B cell (primary cell): ENCODE measurements at places on chromosomes 3 and 15. TPM values are rescaled to one million over a fixed set of nuclear protein-coding genes. Genes with fewer than 3 reads are reported as not detected.

GRCh38 chr15:99305761-99306505, 54.7 kb downstream of the LRRC28 start:
- no peak for DNase-seq

GRCh38 chr3:134911586-134912548, 116.8 kb downstream of the EPHB1 start:
- no peak for DNase-seq

GRCh38 chr3:54374214-54374852, 252.0 kb downstream of the CACNA2D3 start:
- no peak for DNase-seq

DNA sequence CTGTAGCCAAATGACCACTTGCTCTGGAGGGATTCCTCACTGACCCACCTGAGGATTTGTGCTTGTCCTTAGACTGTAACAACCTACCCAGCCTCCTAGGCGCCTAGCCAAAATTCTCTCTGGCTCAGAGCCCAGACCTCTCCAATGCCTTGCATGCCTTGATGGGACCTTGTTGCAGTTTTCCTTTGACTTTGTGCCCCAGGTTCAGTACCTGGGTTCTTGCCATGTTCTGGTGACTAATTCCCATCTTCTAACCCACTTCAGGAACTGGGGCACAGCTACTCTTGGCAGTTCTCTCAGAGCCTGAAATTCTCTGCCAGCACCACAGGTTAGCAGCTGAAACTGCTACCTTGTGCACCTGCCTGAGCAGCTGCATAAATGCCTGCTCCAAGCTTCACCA, 27.0 kb upstream of the UBE3A start:
- no peak for DNase-seq

DNA sequence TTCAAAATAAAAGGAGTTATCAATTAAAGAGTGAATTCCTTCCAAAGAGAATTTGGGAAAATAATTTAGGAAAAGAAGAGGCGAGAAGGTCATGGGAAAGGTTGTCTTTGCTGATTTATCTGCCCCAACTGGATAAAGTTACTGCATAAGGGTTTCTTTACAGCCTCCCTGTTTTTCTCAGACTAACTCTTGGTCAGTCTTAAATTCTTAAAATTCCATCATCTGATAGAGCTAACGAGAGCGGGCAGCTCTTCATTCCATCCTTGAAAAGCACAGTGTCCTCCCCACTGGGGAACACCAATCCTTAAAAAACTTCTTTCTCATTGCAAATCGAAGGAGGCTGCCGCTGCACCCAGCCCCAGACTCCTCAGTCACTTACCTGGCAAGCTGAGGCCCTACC, 107.2 kb downstream of the PGPEP1L start:
- DNase-seq = no peak

- no peak for DNase-seq
These were observed 9.2 kb downstream of the SHQ1 start for GRCh38 chr3:72839057-72839456.

DNA sequence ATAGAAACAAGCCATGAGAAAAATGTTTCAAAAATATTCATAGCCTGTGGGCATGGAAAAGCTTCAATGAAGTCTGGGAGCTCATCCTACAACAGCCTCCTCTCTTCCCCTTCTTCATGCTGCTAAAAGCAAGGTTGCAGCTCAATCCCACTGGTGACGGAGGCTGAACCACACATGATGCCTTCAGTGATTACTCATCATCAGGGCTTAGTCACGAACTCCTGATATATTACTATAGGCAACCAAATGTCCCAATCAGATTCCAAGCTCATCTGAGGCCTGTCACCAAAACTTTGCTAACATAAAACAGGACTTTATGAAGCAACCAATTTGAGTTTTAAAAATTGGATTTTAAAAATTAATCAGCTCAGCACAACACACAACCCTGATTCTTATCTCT, 24.0 kb upstream of the SLC24A5 start:
- no peak for DNase-seq

- no peak for DNase-seq
These were observed 82.2 kb downstream of the SSR3 start for GRCh38 chr3:156472684-156473083.

- DNase-seq = no peak
These were observed 8.0 kb upstream of the PXK start for GRCh38 chr3:58324391-58325390.

- no peak for DNase-seq
These were observed 38.0 kb upstream of the GBE1 start for GRCh38 chr3:81799403-81799802.

DNA sequence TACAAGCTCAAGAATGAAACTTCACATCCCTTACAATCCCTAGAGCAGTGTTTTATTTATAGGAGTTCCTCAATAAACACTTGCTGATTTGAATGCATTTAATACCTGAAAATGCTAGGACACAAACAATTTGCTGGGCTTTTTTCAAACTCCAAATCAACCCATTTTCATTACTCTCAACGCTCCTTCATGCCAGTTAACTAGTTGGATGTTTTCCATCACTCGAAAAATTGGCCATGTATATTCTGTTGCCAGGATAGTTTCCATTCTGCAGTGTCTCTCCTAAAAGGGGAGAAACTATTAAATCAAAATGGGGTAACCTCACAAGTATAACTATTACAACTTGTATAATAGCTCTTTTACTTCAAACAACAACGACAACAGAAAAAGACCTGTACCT, 1.2 kb downstream of the GBE1 start:
- peak; percentile 5 for DNase-seq

GRCh38 chr15:67468416-67468815, 52.5 kb upstream of the C15orf61 start:
- DNase-seq = no peak

DNA sequence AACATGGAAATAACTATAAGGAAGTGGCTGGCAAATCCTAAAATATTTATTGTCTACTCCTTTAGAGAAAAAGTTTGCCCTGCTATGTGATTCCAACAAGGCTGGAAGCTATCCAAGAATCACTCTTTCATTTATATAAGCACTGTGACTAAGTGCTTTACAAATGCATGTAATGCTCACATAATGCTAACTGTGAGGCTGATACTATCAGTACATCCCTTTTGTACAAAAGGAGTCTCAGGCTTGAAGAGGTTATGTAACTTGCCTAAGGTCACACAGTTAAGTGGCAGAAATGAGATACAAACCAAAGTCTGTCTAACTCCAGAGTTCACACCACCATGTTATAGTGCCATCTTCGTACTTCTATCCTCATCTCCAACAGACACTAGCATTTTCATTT, 17.0 kb downstream of the TOPBP1 start:
- DNase-seq = no peak

- DNase-seq = peak; percentile 31
These were observed 223.4 kb upstream of the IL12A start for GRCh38 chr3:159765030-159765859.

FMN1 gene
- 0.96 and 1.2 TPM in 2 replicates for total RNA-seq

PLS1 gene
- total RNA-seq = 0.73 and 0.74 TPM in 2 replicates

WDR72 gene
- not detected in 2 replicates for total RNA-seq

SLC35G2 gene
- 6.3 and 9.4 TPM in 2 replicates for total RNA-seq

ITIH1 gene
- total RNA-seq = 0.53 TPM in 1 of 2 replicates, not detected in the other

AMOTL2 gene
- total RNA-seq = not detected in 2 replicates

KNL1 gene
- total RNA-seq = 3.7 and 4.0 TPM in 2 replicates
